ENCODE measurements at places on chromosomes 4 and X.
A peak's percentile ranks its signal among the peaks of the same experiment; 100 is the strongest.

- no peak for DNase-seq
Measured at GRCh38 chr4:2295900-2296442, 34.1 kb upstream of the MXD4 start.

GRCh38 chr4:74284053-74284452 is 24.2 kb upstream of the EPGN start:
- DNase-seq, result no peak

DNA sequence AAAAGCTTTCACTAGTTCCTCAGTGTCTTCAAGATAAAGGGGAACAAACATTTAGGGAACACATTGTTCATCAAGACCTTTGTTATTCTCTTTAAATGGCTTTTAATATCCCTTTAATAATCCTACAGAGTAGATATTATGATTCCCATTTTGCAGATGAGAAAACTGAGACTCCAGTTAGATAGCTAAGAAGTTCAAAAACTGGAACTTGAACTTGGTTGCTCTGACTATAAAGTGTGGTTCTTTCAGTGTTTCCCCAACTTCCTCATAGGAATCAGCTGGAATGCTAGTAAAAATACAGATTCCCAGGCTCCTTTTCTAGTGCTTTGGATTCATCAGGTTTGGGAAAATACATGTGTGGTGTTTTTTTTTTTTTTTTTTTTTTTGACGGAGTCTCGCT is 37.7 kb downstream of the DLG3 start:
- DNase-seq, result no peak

DNA sequence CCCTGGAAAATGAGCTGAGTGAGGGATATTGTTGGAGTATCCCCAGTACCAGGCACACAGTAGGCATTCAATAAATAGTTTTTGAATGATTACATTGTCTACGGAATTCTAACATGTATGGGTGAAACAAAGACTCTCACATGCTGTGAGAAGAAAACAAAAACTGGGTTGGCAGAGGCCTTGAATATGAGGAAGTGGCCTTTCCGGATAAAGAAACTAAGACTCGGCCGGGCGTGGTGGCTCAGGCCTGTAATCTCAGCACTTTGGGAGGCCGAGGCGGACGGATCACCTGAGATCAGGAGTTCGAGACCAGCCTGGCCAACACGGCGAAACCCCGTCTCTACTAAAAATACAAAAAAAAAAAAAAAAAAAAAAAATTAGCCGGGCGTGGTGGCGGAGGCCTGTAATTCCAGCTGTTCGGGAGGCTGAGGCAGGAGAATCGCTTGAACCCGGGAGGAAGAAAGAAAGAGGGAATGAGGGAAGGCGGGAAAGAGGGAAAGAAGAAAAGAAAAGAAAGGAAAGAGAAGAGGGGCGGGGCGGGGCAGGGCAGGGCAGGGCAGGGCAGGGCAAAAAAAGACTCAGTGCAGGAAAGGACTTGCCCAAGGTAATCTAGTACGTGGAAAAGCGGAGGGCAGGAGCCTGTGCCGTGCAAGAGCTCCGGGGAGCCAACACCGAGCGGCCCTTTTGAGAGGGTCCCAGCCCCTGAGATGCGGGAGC is 689 bp upstream of the TMA16 start:
- peak; percentile 25 for DNase-seq

DNA sequence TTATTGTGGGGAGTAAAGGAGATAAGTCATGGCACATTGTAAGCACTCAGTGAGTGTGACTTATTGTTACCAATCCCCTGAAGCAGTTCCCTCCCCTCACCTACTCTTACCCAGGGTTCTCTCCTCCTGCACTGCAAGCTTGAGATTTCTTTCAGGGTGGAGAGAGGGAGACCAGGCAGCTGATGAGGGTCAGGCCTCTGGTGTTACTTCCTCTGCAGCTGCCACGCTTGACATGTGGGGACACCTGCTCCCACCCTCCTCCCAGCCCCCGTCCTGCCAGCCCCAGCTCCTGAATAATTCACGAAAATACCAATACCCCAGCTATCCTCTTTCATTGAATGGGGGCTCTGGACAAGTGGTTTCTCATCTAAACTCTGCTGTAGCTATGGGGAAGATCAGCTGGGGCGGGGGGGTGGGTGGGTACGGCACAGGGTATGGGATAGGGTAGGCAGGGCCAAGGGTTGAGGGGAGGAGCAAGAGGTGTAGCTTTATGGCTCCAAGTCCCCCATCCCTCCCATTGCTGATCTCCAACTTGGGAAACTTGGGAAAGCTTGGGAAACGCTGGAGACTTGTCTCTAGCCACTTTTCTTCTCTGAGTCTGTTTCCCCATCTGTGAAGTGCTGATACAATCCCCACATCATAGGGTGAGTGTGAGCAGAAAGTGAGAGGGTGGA is 148.5 kb upstream of the PJA1 start:
- DNase-seq, result no peak

- no peak for DNase-seq
Measured at GRCh38 chr4:144670776-144671175, 24.8 kb downstream of the HHIP start.

DNA sequence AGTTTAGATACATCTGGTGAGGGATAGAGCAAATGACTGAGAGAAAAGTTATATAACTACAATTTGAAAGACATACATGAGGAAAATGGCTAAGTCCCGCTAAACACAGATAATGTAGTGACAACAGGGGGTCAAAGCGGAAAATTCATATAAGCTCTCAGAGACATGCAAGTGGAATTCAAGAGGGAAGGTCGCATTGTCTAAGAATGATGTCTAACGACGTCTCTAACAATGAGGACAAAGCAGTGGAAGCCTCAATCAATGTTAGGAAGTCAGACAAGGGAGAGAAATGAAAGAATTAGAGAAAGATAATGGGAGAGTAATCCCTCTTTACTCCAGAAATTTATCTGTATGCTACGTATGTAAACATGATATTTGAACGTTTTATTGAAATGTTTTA is 113.4 kb downstream of the ANTXR2 start:
- DNase-seq, result no peak

DNA sequence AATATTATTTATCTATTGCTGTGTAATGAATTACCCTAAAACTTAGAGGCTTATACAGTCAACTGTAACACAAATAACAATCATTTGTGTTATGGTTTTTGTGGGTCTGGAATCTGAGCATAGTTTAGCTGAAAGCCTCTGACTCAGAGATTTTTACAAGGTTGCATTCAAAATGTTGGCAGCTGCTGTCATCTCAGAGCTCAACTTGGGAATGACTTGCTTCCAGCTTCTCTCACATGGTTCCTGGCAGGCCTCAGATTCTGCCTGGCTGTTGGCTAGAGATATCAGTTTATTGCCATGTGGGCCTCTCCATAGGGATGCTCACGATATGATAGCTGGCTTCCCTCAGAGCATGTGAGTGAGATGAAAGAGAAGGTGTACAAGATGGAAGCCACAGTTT is 70.2 kb upstream of the BRWD3 start:
- DNase-seq, result no peak

- no peak for DNase-seq
Measured at GRCh38 chr4:8778291-8778690, 93.3 kb downstream of the HMX1 start.

DNA sequence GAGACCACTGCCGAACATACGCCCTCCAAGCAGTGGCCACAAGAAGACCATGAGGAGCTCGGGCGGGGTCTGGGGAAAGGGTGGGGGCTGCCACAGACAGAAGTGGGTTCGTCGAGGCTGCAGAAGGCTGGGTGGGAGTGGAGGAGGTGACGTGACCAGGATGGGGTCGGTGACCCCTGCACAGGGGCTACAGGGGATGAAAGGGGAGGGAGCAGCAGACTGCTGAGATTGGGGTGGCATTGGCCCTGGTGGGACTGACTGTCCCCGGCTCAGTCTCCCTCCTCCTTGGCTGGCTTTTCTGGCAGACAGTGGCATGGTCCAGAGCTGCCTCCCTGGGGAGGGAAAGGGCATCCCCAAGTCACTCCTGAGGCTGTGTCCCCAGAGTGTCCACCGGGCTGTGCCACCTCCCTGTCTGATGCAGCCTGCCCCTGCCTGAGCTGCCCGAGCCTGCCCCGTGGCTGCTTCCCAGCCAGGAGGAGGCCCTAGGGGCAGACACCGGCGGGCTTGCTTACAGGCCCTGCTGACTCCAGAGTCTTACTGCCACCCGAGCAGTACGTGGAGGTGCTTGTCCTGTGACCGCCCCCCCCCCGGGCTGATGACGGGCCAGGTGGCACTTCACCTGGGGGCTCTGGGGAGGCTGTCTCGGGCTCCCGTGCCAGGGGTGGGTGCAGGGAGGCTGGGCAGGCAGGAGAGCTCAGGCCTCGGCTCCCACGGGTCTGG is 7.2 kb downstream of the SH3BP2 start:
- no peak for DNase-seq

- DNase-seq, result no peak
Measured at GRCh38 chr4:109164011-109164410, 138.4 kb downstream of the COL25A1 start.

- DNase-seq, result no peak
Measured at GRCh38 chr4:148575577-148575976, 133.4 kb upstream of the NR3C2 start.

DNA sequence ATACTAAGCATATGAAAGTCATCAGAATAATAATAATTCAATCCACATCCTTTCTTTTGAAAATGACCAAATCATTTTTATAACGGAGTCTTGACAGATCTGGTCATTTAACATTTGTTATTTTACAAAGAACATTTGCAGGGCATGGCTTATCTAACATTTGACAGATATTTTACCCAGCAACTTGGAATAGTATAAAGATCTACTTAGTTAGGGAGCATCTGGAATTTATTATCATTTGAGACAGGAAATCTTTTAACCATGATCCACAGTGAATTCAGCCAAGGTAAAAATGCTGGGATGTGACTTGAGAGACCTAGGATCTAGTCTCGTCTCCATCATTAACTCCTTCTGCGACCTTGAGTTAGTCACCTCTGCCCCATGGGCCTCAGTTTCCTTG is 22.4 kb downstream of the STARD8 start:
- no peak for DNase-seq

- peak; percentile 66 for DNase-seq
Measured at GRCh38 chr4:1356181-1356998, 9.4 kb downstream of the UVSSA start.

DNA sequence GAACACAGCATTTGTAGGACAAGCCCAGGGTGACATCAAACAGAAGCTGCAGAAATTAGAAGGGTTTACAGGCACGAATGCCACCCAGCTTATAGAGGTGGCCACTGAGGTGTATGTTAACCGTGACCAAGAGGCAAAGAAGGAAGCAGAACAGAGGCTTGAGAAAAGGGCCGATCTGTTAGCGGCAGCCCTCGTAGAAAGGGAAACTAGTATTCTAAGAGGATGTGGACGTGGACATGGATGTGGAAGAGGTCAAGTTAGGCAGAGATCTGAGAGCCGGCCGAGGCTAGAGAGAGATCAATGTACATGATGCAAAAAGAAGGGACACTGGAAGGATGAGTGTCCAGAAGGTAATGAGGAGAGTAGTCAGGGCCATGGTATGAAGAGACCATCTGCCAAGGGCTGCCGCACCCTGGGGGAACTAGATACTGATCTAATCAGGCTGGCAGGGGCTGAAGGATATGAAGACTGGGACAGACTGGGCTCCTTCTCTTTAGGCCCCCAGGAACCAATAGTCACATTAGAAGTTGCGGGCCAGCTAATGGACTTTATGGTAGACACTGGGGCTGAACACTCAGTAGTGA is 27.5 kb downstream of the LIAS start:
- no peak for DNase-seq

DNA sequence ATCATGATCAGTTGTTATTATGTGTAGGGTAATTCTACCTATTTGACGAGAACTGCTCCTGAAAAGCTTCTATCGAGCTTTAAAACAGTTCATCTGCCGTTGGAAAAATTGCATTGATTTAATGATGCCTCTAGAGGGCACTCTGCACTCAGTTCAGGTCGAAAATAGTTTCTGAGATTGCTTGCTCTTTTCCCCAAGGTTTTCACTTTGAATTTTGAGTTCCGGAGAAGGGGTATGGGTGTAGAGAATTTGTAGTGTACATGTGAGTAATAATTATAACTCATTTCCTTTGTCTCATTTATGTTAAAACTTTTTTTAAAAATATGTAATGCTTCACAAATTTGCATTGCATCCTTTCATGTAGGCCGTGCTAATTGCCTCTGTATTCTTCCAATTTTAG is 28.4 kb upstream of the TNIP3 start:
- DNase-seq, result no peak

- no peak for DNase-seq
Measured at GRCh38 chrX:129427267-129427666, 96.0 kb downstream of the SMARCA1 start.

- DNase-seq, result no peak
Measured at GRCh38 chrX:11296051-11296450, 2.8 kb downstream of the AMELX start.

DNA sequence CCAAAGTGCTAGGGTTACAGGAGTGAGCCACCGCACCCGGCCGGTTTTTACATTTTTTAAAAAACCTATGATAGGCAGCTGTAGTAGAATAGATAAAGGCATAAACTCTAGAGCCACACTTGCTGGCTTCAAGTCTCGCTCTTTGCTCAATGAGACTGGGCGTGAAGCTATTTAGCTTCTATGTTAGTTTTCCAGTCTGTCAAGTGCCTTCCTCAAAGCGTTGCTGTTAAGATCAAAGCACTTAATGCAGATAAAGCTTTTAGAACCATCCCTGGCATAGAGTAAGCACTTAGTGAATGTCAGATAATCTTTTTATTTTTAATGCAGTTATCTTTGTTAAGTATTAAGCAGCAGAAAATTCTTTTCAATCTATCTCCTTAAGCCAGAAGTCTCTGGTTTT is 42.0 kb upstream of the BMPR1B start:
- no peak for DNase-seq

- DNase-seq, result peak; percentile 74
Measured at GRCh38 chr4:74932832-74933561, at the start of gene PARM1. Gene PARM1 (plus strand): TSS chr4:74933116. CDS start chr4:74933328, 212 bp downstream.

DNA sequence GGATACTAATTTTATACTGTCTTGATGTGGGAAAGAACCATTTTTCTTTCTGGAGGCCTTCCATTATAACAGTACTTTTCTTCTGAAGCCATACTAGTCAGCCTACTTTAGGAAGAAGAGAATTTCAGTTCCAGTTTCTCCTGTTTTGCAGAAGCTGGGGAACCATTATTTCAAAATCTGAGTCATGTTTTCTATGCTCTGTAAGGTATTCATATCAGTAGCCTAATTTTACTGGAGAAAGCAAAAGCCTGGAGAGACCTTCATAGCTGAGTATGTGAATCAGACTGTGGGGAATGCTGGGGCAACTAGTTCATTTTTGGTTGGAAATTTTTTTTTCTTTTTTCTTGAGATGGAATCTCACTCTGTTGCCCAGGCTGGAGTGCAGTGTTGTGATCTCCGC is 22.4 kb downstream of the AFF1 start:
- DNase-seq, result no peak

DNA sequence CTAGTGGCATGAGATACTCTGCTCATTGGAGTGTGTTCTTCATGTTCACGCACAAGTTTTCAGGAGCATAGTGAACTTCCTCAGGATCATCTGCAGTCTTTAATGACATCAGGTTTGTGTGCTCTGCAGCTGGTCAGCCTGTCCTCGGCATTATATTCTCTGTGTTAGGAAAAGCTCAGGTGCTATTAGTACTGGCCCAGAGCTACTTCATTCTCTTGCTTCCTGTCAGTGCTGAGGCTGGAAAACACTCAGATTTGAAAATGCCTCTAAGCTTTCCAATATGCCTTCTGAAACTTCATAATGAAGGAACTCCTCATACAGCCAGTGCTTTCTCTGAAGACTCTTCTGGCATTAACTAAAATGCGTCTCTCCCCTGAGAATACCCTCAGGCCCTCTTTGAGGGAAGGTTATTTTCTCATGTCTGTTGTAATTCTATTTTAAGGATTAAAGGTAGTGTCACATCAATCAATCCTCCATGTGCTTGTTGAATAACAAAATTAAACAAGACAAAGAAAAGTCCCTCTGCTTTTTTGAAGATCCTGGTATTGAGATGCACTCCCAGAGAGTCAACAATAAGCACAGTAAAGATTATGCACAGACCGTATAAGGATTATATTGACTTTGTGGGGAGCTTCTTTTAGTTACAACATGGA is 666.4 kb downstream of the ADGRL3 start:
- DNase-seq, result no peak
